Activated naive CD4-positive, alpha-beta T cell treated with anti-CD3 and anti-CD28 coated beads, Interleukin-2, amount 10 ng/mL, durations not matched to agents 7 days and 5 days (primary cell): ENCODE measurements at places on chromosomes 1 and 21.

- no peak overlapping the region for H3K4me3 ChIP-seq
- H3K4me1 ChIP-seq, result peaks cover 8% of the 10 kb centered on the region
- H3K36me3 ChIP-seq, result peaks cover 15% of the 10 kb centered on the region
Observed at GRCh38 chr1:45820173-45820572, 16.8 kb downstream of the MAST2 start.

GRCh38 chr1:234927971-234928640 lies 200.5 kb downstream of the TOMM20 start:
- no peaks in the 10 kb centered on the region for H3K36me3 ChIP-seq
- H3K4me3 ChIP-seq, result peak overlapping the region; percentile 36
- H3K4me1 ChIP-seq, result peaks cover 54% of the 10 kb centered on the region
- peak; percentile 40 for DNase-seq

- no peaks in the 10 kb centered on the region for H3K27me3 ChIP-seq
- H3K27ac ChIP-seq, result no peak overlapping the region
- H3K36me3 ChIP-seq, result no peaks in the 10 kb centered on the region
- DNase-seq, result no peak
- H3K4me1 ChIP-seq, result no peaks in the 10 kb centered on the region
Observed at GRCh38 chr21:26798856-26799751, 46.1 kb downstream of the ADAMTS1 start.

GRCh38 chr1:10682449-10683309 lies 113.8 kb downstream of the CASZ1 start:
- no peaks in the 10 kb centered on the region for H3K36me3 ChIP-seq
- H3K27me3 ChIP-seq, result peaks cover 7% of the 10 kb centered on the region
- no peak overlapping the region for H3K27ac ChIP-seq
- no peak for DNase-seq

DNA sequence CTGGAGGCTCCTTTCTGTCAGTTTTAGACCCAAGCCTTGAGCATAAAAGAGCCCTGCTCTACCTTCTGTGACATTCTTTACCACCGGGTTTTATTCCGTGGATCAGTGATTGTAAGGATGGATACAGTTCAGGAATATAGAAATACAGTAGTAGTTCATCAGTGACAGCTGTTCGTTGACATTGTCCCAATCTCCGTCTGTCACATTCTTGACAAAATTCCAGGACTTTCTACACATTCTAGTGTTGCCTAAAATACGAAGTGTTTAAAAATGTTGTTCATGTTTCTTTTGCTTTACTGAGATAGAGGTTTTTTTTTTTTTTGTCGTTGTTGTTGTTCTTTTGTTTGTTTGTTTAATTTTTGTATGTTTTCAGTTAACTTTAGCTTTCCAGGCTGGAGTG lies 29.9 kb downstream of the MAP10 start:
- H3K27me3 ChIP-seq, result peaks cover 13% of the 10 kb centered on the region
- H3K4me1 ChIP-seq, result no peaks in the 10 kb centered on the region
- no peak overlapping the region for H3K27ac ChIP-seq
- H3K36me3 ChIP-seq, result no peaks in the 10 kb centered on the region
- no peak overlapping the region for H3K4me3 ChIP-seq
- DNase-seq, result no peak

DNA sequence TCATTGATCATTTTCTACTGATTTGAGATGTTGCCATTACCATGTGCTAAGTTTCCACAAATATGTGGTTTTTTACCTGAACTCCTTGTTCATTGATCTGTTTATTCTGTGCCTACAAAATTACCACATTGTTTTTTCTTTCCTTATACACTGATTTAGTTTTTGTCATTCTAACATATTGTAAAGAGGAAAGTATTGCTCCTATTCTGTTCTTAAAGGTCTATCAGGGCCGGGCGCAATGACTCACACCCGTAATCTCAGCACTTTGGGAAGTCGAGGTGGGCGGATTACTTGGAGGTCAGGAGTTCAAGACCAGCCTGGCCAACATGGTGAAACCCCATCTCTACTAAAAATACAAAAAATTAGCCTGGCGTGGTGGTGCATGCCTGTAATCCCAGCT lies 75.1 kb downstream of the CAMTA1 start:
- H3K27ac ChIP-seq, result no peak overlapping the region
- no peak overlapping the region for H3K4me3 ChIP-seq
- no peaks in the 10 kb centered on the region for H3K4me1 ChIP-seq
- no peaks in the 10 kb centered on the region for H3K27me3 ChIP-seq

DNA sequence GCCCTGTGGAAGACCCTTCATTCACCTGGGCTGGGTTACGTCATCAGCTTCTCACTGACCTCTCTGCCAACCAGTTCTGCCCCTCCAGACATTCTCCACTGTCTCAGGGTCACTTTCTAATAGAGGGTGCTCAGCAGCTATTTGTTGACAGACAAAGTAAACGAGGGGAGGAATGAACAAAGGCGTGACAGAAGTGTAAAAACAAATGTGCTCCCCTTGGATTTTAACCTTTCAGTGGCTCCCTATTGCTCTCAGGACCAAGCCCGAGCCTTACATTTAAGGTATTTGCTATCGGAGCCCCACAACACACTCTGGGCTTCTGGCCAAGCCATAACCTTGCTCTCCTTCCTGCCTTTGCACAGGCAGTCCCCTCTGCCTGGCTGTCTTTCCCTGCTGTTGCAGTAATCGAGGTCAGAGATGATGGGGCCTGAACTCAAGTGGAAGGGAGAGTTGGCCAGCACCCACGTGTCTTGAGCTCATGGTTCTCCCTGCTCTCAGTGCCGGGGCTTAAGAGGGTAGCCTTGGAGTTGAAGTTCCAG lies 9.3 kb upstream of the MARCKSL1 start:
- H3K27ac ChIP-seq, result no peak overlapping the region
- peaks cover 52% of the 10 kb centered on the region for H3K4me1 ChIP-seq
- no peak overlapping the region for H3K4me3 ChIP-seq
- no peaks in the 10 kb centered on the region for H3K36me3 ChIP-seq

- no peak for DNase-seq
- peaks cover 6% of the 10 kb centered on the region for H3K36me3 ChIP-seq
- H3K27me3 ChIP-seq, result peaks cover 2% of the 10 kb centered on the region
- H3K4me3 ChIP-seq, result peak overlapping the region; percentile 10
Observed at GRCh38 chr1:234727018-234727940, 117.3 kb upstream of the IRF2BP2 start.

- H3K4me1 ChIP-seq, result peaks cover 23% of the 10 kb centered on the region
- DNase-seq, result no peak
- no peak overlapping the region for H3K27ac ChIP-seq
- peaks cover 55% of the 10 kb centered on the region for H3K27me3 ChIP-seq
Observed at GRCh38 chr1:153353226-153353947, 4.3 kb upstream of the S100A9 start.

- H3K4me1 ChIP-seq, result no peaks in the 10 kb centered on the region
- H3K36me3 ChIP-seq, result no peaks in the 10 kb centered on the region
- peaks cover 45% of the 10 kb centered on the region for H3K27me3 ChIP-seq
- H3K4me3 ChIP-seq, result no peak overlapping the region
- no peak for DNase-seq
Observed at GRCh38 chr1:9449110-9449627, 90.1 kb upstream of the SLC25A33 start.

DNA sequence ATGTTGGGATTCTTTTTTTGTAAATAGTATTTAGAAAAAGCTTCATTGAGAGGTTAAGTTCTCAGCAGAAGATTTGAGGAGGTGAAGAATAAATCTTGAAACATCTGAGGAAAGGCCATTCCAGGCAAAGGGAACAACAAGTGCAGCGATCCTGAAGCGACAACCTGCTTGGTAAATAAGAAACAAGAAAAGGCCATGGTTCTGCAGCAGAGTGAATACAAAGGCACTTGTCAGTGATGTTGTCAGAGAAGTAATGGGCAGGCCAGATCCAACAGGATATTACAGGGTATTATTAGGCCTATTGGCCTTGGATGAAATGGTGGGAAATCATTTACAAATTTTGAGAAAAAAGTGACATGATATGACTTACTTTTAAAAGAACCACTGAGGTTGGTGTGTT lies 960.0 kb downstream of the PLA2G4A start:
- H3K4me3 ChIP-seq, result no peak overlapping the region
- DNase-seq, result no peak
- no peaks in the 10 kb centered on the region for H3K27me3 ChIP-seq
- H3K36me3 ChIP-seq, result no peaks in the 10 kb centered on the region
- H3K27ac ChIP-seq, result no peak overlapping the region

- no peak overlapping the region for H3K27ac ChIP-seq
- no peaks in the 10 kb centered on the region for H3K36me3 ChIP-seq
Observed at GRCh38 chr1:61151565-61151964, 69.2 kb downstream of the NFIA start.

- peak; percentile 77 for DNase-seq
- H3K27ac ChIP-seq, result no peak overlapping the region
- no peaks in the 10 kb centered on the region for H3K27me3 ChIP-seq
- H3K4me3 ChIP-seq, result no peak overlapping the region
- no peaks in the 10 kb centered on the region for H3K4me1 ChIP-seq
Observed at GRCh38 chr1:36924282-36924811, 110.0 kb downstream of the GRIK3 start.

GRCh38 chr1:38615680-38616079 lies 243.9 kb downstream of the RRAGC start:
- H3K27ac ChIP-seq, result no peak overlapping the region
- no peaks in the 10 kb centered on the region for H3K4me1 ChIP-seq
- H3K36me3 ChIP-seq, result no peaks in the 10 kb centered on the region
- H3K4me3 ChIP-seq, result no peak overlapping the region
- peak; percentile 26 for DNase-seq
- H3K27me3 ChIP-seq, result peaks cover 15% of the 10 kb centered on the region

DNA sequence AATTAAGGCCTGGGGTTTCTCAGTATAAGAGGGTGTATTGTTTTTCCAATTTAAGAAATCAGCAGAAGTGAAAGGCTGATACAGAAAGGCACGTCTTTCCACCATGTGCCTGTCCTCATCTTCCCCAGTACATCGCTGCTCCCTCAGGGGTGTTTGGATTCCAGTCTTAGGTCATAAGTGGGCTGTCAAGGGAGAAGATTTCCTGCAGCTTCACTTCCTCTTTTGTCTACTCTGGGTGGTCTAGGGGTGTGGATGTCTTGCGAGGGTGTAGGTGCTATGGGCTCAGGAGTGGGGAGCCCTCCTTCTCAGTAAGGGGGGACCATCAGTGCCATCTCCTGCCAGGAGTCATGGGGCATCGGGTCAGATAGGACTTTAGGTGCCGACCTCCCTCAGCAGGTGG lies 999.8 kb upstream of the NCAM2 start:
- no peak overlapping the region for H3K4me3 ChIP-seq
- H3K36me3 ChIP-seq, result no peaks in the 10 kb centered on the region

- no peak overlapping the region for H3K4me3 ChIP-seq
- no peaks in the 10 kb centered on the region for H3K36me3 ChIP-seq
- peaks cover 15% of the 10 kb centered on the region for H3K4me1 ChIP-seq
Observed at GRCh38 chr1:43997295-43997999, 6.0 kb downstream of the CCDC24 start.

- no peak for DNase-seq
- H3K4me1 ChIP-seq, result no peaks in the 10 kb centered on the region
- no peaks in the 10 kb centered on the region for H3K27me3 ChIP-seq
- H3K36me3 ChIP-seq, result no peaks in the 10 kb centered on the region
- no peak overlapping the region for H3K27ac ChIP-seq
Observed at GRCh38 chr1:73467731-73468130, 730.2 kb downstream of the LRRIQ3 start.

DNA sequence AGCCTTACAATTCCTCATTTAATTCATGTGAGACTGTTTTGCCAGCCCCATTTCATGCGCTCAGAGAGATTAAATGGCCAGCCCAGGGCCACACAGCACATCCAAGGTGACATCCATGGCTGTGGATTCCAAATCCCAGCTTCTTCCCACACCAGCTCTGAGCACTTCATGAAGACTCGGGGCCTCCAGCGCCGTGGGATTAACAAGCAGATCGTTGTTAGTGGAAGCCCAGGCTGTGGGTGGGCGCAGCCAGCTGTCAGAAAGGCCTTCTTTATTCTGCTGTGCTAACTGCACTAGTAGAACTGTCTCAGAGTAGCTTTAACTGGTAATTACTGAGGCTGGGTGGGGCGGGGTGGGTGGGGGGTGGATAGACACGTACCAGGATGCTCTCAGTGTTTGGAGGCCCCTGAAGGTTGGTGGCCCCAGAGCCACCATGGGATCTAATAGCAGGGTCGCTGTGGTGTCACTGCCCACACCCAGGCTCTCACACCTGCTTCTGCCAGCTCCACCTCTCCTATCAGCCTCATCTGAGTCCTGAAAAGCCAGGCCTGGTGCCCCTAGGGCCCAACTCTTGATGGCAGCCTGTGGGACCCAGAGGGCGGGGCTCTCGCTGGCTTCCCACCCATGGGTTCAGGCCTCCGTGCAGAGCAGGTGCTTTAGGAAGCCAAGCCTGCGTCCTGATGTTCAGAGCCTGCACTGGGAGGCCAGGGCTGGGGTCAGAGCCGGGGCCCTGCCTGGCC lies 3.4 kb downstream of the BMP8A start:
- H3K36me3 ChIP-seq, result no peaks in the 10 kb centered on the region
- H3K27me3 ChIP-seq, result peaks cover 61% of the 10 kb centered on the region
- H3K4me1 ChIP-seq, result peaks cover 12% of the 10 kb centered on the region
- DNase-seq, result no peak
- H3K4me3 ChIP-seq, result no peak overlapping the region

DNA sequence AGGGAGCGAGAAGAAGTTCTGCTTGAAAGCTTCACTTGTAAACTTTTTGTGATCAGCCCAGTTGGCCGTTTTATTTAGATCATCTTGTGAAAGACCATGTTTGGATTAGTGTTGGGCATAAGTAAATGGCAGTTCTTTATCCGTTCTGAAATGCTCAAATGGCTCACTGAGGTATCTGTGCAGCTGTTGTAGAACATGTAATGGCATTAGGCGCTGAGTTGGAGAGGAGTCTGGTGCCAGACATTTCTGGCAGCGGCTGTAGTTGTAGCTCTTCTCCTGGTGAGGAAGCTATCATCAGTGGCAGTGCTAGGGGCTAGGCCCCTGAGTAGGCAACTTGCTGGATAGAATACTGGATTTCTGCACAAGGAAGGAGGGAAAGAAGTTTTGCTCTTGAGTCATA lies 321.6 kb downstream of the LMO4 start:
- H3K4me1 ChIP-seq, result no peaks in the 10 kb centered on the region
- H3K27me3 ChIP-seq, result no peaks in the 10 kb centered on the region
- no peak overlapping the region for H3K4me3 ChIP-seq
- H3K36me3 ChIP-seq, result no peaks in the 10 kb centered on the region

DNA sequence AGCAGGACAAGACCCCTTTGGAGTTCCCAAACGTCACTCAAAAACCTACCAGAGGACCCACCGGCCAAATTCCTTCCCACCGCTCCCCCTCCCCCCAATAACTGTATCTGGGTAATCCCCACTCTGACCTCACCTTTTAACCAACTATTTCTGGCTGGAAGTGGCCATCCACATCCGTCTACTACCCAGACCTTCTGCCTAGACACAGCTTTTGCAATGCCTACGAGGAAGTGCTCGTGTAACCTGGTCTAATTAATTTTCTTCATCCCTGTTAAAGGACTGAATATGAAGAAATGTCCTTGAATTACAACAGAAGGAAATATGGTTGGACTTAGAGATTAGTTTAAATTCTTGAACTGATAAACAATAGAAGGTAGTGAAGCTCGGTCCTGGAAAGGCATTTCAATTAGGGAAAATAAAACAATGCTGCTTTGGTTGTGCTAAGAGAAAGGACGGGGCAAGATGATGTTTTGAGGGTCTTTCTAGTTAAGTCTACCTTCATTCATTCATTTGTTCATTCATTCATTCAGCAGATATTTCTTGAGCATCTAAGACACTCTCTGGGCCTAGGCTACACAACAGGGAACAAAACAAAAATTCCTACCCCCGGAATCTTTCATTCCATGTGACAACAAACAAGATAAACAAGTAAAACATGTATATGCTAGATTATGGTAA lies 18.8 kb downstream of the AVPR1B start:
- DNase-seq, result no peak
- H3K36me3 ChIP-seq, result no peaks in the 10 kb centered on the region
- peaks cover 81% of the 10 kb centered on the region for H3K27me3 ChIP-seq
- H3K27ac ChIP-seq, result no peak overlapping the region
- H3K4me3 ChIP-seq, result no peak overlapping the region
- no peaks in the 10 kb centered on the region for H3K4me1 ChIP-seq
